ENCODE measurements at places on chromosomes 12 and 14.

- peak; percentile 86 for DNase-seq
Observed at GRCh38 chr12:1488908-1489381, 105.4 kb downstream of the FBXL14 start.

DNA sequence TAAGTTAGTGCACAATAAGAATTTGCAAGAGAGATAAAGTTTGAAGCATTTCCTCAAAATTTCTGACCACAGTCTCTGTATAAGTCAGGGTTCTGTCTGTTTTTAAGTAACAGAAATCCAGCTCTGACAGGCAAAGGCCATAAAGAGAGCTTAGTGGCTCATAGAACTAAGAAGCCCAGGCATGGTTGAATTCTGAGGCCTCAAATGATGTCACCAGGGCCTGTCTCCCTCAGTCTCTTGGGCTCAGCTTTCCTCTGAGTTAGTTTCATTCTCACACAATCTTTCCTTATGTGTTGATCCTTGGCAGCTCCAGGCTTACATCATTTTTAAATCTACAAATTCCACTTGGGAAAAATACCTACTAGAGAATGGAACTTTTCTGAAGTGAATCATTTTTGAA lies 173.4 kb upstream of the ATP2B1 start:
- peak; percentile 90 for DNase-seq

DNA sequence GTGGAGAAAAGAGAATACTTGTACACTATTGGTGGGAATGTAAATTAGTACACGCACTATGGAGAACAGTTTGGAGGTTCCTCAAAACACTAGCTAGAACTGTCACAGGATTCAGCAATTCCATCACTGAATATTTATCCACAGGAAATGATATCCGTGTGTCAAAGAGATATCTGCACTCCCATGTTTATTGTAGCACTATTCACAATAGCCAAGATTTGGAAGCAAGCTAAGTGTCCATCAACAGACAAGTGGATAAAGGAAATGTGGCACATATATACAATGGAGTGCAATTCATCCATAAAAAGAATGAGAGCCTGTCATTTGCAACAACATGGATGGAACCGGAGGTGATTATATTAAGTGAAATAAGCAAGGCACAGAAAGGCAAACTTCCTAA lies 428.5 kb downstream of the CCDC91 start:
- no peak for DNase-seq

DNA sequence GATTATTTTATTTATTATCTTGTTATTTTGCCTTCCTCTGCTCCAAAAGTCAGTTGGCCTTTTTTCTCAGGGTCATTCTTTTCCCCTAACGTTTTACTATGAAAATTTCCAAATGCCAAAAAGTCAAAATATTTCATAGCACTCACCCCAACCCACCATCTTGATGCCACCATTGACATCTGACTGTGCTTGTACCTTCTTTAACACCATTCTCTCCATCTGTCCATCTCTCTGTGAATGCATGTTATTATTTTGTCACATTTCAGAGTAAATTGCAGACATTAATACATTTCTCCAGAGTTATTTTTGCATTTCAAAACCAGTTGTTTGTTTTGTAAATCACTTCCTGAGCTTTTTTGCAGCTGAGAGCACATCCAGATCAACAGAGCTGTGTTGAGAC lies 38.6 kb downstream of the FOXN4 start:
- no peak for DNase-seq

- no peak for DNase-seq
Observed at GRCh38 chr14:106459971-106460730, 933.8 kb downstream of the TMEM121 start.

DNA sequence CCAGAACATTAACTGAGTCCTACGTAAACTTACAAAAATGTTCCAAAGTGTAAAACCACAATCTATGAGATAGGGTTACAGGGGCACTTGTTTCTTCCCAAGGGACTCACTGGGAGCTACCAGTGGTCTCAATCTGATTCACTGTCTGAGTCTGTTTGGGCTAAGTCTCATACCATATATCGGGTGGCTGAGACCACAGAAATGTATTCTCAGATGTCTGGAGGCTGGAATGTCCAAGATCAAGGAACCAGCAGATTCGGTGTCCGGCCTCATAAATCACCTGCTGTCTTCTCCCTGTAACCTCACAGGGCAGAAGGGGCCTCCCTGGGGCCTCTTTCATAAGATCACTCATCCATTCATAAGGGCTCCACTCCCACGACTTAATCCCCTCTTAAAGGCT lies 616.3 kb upstream of the TMEM132C start:
- peak; percentile 67 for DNase-seq

DNA sequence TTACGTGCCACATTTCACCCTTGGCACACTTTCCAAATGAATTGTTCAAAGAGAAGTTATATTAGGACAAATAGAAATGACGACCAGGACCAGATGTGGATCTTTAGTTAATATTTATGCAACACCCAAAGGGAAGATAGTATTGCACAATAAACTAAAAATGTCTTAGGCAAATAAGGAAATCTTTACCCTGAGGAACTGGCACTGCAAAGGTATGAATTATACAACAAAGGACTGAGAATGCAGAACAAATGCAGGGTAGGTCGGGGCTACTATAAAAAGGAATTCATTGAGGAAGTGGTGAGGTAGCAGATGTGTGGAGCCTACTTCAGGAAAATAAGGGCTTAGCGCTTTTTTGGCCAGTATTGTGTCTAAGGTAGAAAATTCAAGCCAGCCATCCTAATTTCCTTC lies 3.9 kb upstream of the TMTC2 start:
- no peak for DNase-seq

GRCh38 chr14:24928386-24928900 lies 121.5 kb downstream of the STXBP6 start:
- no peak for DNase-seq

GRCh38 chr14:68286667-68287066 lies 467.1 kb downstream of the RAD51B start:
- DNase-seq: no peak

- peak; percentile 25 for DNase-seq
Observed at GRCh38 chr12:123449249-123449733, 8.6 kb upstream of the SNRNP35 start.

DNA sequence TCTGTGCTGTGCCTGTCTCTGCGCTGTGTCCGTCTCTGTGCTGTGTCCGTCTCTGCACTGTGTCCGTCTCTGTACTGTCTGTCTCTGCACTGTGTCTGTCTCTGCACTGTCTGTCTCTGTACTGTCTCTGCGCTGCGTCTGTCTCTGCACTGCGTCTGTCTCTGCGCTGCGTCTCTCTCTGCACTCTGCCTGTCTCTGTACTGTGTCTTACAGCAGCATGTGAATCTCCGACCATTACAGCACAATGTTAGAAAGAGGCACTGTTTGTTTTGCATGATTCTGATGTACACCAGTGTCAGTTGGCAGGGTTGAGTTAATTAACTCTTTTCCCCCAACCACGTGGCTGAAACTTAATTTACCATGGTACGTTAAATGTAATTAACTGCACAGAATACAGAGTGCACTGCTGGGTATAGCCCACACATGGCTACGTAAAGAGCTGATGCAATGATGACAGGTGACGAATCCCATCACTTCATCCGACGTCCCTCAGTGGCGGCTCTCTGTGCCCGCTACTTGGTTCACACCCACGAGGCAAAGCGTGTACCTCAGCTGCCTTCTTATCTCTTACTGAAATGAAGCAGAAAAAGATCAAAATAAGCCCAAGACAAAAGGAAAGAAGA lies 127.7 kb upstream of the SFSWAP start:
- no peak for DNase-seq
